ENCODE measurements at places on chromosomes 11 and 22. TPM values are rescaled to one million over a fixed set of nuclear protein-coding genes. Genes with fewer than 3 reads are reported as not detected.

OTOG gene
- not detected for total RNA-seq

- H3K27ac ChIP-seq, result no peak overlapping the region
- no peaks in the 10 kb centered on the region for H3K36me3 ChIP-seq
- no peak for DNase-seq
- no peak overlapping the region for H3K4me3 ChIP-seq
- no peaks in the 10 kb centered on the region for H3K27me3 ChIP-seq
Measured at GRCh38 chr11:128690665-128691101, 3.2 kb upstream of the FLI1 start.

GRCh38 chr22:19085233-19085718 lies 36.9 kb downstream of the DGCR2 start:
- no peak overlapping the region for H3K4me3 ChIP-seq
- DNase-seq, result no peak

DNA sequence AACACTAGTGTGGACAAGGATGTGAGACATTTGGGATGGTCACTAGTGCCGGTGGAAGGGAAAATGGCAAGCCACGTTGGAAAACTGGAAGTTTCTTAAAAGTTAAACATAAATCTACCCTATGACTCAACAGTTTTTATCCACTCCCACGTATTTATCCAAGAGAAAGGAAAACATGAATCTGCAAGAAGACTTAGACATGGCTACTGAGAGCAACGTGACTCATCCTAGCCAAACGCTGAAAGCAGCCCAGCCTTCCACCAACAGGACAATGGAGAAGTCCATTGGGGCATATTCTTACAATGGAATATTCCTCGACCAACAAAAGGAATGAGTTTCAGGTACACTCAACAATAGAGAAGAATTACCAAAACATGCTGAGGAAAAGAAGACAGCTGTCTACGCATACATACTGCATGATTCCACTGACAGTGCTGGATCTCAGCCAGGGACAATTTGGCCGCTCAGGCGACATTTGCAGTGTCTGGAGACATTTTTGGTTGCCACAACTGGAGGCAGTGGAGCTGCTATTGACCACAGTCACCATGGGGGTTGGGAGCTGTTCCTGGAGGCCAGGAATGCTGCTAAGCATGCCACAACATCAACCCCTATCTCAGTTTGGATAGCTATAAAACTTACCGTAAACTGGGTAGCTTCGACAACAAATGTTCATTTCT lies 21.2 kb downstream of the SYT13 start:
- H3K27ac ChIP-seq, result no peak overlapping the region
- H3K4me3 ChIP-seq, result no peak overlapping the region
- H3K36me3 ChIP-seq, result no peaks in the 10 kb centered on the region
- no peaks in the 10 kb centered on the region for H3K27me3 ChIP-seq
- DNase-seq, result no peak
